Skeletal muscle tissue (tissue), 5 donors: ENCODE measurements at places on chromosomes 5 and 9. TPM values are rescaled to one million over a fixed set of nuclear protein-coding genes. Genes with fewer than 3 reads are reported as not detected.

The ADGRD2 gene
- total RNA-seq, result not detected

The MZB1 gene
- total RNA-seq, result 0.52 TPM

The CAAP1 gene
- total RNA-seq, result 12.5 TPM

The CDH9 gene
- total RNA-seq, result not detected
